Trophoblast cell (in vitro differentiated cells and primary cell): ENCODE measurements at places on chromosomes 2 and 18.
A peak's percentile ranks its signal among the peaks of the same experiment; 100 is the strongest.

GRCh38 chr2:30628341-30628740 is 178.9 kb downstream of the CAPN13 start:
- no peak for DNase-seq

DNA sequence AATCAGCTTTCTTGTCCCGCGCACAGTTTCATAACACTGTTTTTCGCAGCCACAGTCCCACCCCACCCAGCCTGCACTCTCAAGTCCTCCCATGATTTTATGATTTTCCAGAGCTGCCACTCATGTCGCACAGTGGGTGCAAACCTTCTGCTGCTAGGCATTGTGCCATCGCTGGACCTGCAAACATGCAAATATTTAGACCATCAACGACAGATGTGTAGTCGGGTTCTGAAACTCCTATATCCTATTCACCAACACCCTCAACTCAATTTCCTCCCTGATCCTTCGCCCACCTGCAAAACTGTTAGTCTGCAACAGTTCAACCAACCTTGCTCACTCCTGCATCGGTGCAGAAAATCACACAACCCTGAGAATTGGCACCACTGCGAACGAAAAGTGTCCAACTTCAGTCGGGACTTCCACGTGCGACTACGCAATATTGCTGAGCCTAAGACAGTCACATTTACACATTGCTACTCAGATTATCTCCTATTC is 871 bp upstream of the ALS2 start:
- DNase-seq: no peak

DNA sequence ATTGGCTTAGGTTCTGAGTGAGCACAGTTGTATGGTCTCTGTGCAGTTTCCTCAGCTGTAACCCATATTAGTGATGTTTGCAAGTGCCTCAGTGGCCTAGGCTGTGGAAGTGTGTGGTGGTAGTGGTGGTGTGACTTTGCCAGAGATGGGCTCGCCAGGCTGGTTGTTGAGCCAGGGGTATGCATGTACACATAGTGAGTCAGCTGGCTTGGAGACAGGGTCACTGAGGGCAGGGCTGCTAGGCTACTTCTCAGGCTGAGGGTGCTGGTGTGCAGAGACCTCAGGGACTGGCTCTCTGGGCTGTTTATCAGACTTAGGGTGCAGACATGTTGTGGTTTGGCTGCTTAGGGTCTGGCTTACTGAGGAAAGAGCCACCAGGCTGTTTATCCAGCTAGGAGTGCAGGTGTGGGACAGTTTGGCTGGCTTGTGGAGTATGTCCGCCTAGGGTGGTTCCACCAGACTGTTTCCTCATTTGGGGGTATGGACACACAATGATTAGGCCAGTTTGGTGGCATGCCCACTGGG is 15.0 kb downstream of the APLF start:
- DNase-seq: no peak

- DNase-seq: no peak
These were observed 20.8 kb downstream of the LHCGR start for GRCh38 chr2:48734576-48735303.

DNA sequence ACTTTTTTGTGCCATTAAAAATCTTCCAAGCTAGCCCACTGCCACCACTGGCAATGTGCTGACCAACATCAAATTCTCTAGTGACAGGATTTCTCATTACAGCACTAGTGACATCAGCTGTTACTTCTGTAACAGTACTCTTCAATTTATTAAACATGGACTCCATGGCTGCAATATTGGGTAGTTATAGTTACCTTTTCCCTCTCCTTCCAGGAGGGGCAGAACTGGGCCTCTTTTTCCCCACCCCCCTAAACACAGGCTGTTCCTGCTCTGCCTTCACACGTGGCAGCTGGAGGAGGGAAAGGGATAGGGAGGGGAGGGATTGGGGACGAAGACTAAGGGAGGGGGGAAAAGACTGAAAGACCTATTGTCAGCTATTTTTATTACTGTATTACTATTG is 38.1 kb downstream of the TRAK2 start:
- DNase-seq: no peak

DNA sequence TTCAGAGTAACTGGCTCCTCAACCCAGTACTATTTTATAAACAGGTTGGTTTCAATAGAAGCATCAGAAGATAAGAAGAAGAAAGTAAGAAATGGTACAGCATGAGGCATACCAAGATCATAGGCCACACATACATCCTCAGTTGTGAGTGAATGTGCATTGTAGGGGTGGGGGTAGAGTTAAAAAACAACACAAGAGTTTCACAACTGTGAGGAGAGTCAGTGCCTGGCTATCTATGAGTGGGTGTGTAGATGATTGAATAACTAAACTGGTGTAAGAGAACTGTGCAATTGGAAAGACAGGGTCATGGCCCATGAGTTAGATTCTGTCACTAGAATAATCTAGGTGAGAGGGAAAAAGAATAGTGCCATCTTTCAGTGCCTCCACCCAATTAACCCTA is 748.2 kb upstream of the ACVR2A start:
- DNase-seq: no peak

GRCh38 chr18:136433-136832 is 21.9 kb upstream of the USP14 start:
- no peak for DNase-seq

GRCh38 chr2:69773206-69773605 is 31.3 kb downstream of the ANXA4 start:
- peak; percentile 35 for DNase-seq

GRCh38 chr2:172172513-172173173 is 69.9 kb upstream of the DLX2 start:
- peak; percentile 63 for DNase-seq

- no peak for DNase-seq
These were observed 626.0 kb downstream of the ADCYAP1 start for GRCh38 chr18:1530650-1531049.

GRCh38 chr2:29463181-29463900 is 348.1 kb downstream of the CLIP4 start:
- peak; percentile 74 for DNase-seq

- DNase-seq: no peak
These were observed 12.0 kb downstream of the CCDC150 start for GRCh38 chr2:196651387-196652094.

DNA sequence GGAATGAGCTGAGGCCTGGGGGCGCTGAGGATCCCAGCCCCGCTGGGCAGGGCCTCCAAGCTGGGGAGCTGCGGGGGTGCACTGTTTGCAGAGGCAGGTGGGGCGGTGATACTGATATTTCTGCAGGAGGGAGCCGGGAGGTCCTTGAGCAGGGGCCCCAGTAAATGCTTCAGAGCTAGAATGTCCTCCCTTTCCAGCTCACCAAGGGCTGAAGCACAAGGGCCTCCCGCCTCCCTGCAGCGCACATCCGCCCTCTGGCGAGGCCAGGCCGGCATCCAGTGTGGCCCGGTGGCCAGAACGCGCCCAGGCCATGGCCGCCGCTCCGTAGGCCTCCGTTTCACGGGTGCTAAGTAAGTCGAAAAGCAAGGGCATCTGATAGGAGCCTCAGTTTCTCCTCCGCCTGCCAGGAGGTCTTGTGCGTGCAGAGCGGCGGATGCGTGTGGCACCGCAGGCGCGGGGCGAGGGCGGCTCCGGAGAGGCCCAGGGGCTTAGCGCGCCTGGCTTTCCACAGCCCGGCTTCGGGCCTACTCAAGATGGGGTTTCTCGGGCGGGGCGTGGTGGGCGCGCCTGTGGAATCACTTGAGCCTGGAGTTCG is 29.5 kb upstream of the CHMP1B start:
- DNase-seq: no peak

DNA sequence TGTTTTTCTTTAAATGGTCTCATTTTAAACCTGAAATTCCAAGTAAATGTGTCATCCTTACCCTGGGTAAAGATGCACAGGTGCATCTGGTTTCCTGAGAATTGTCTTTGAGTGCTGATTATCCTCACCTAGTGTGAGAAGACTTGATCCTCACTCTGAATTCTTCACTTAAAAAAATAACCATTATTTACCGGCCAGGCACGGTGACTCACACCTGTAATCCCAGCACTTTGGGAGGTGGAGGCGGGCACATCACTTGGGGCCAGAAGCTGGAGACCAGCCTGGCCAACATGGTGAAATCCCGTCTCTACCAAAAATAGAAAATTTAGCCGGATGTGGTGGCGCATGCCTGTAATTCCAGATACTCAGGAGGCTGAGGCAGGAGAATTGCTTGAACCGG is 9.9 kb upstream of the WNT6 start:
- DNase-seq: peak; percentile 18

- peak; percentile 45 for DNase-seq
These were observed 32.8 kb downstream of the TTC32 start for GRCh38 chr2:19868701-19869580.

DNA sequence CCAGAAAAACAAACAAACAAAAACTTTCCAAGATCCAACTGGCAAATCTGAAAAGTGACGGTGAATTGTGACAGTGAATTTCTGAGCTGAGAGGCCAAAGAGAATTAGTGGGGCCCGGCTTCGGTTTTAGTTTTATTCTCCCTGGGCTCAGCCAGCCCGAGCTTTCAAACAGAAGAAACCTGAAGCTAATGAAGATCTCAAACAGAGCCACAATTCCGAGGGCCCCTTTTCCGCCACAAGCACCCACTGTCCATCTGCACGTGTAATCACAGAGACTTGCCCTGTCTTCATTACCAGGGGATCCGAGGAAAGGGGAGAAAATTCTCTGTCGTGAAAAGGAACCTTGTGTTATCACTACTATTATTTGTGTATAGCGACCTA is 4.2 kb upstream of the ONECUT2 start:
- no peak for DNase-seq

GRCh38 chr2:222635295-222635694 is 20.6 kb downstream of the FARSB start:
- no peak for DNase-seq

- DNase-seq: peak; percentile 85
These were observed 8.9 kb upstream of the LTBP1 start for GRCh38 chr2:32937602-32938448.

DNA sequence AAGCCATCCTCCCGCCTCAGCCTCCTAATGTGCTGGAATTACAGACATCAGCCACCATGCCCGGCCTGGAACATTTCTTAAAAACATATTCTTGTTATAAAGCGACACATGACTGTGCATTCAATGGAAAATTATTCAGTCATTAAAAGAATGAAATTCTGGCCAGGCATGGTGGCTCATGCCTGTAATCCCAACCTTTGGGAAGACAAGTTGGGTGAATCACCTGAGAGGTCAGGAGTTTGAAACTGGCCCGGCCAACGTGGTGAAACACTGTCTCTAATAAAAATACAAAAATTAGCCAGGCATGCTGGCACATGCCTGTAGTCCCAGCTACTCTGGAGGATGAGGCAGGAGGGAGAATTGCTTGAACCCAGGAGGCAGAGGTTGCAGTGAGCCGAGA is 21.6 kb upstream of the RPRD1A start:
- DNase-seq: peak; percentile 50

DNA sequence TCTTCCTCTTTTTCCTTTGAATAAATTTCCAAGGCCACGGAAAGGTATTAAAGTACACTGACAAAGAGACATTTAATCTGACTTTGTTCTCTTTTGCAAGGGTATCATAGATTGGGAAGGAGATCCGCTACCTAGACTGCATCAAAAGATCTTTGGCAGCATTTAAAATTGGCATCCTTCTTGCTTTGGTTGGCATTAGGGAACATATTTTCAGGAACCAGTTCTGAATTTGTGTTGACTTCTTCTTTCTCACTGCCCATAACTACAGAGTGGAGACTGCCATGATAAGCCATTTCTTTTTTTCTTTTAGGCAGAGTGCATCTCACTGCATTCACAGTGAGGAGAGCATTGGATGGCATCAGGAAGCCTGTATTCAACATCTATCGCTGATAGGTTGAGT is 83.4 kb downstream of the DOCK10 start:
- no peak for DNase-seq

GRCh38 chr18:54284981-54285785 is 15.9 kb downstream of the POLI start:
- peak; percentile 66 for DNase-seq

GRCh38 chr2:226274143-226274542 is 525.5 kb downstream of the IRS1 start:
- no peak for DNase-seq

DNA sequence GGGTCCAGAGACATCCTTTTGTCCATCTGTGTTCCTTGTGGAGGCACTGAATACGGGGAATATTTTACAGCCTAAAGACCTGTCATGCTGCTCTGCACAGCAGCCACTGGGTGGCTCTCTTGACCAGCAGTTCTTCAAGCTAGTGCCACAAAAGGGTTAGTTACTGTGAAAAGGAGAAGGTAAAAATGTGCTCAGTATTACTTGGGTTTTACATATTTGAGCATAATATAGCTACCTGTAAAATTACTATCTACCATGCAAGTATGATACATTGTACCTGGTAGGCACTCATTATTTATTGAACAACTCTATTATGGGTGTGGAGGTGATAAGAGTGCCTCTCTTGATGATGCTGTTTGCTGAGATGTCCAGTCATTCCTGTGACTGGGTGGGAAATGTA is 23.6 kb downstream of the FZD5 start:
- DNase-seq: peak; percentile 75

GRCh38 chr2:120654381-120655134 is 81.1 kb upstream of the GLI2 start:
- DNase-seq: no peak

GRCh38 chr2:42547446-42548295 is 20.8 kb upstream of the MTA3 start:
- DNase-seq: no peak

DNA sequence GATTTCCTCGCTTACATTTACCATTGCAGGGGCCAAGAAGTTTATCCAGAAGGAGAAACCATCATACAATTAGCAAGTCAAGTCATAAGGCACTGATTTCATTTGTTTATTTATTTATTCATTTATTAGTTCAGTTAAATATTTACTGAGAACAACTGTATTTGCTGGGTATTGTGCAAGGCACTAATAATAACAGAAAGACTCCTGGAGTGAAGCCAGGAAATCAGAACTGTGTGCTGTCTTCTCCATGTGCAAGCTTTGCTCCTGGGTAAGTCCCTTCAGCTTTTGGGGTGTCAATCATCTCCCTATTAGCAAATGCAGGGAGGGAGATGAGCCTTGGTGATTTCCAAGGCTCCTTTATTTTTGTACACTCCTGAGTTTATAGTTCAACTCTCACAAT is 341.6 kb upstream of the MEIS1 start:
- no peak for DNase-seq

DNA sequence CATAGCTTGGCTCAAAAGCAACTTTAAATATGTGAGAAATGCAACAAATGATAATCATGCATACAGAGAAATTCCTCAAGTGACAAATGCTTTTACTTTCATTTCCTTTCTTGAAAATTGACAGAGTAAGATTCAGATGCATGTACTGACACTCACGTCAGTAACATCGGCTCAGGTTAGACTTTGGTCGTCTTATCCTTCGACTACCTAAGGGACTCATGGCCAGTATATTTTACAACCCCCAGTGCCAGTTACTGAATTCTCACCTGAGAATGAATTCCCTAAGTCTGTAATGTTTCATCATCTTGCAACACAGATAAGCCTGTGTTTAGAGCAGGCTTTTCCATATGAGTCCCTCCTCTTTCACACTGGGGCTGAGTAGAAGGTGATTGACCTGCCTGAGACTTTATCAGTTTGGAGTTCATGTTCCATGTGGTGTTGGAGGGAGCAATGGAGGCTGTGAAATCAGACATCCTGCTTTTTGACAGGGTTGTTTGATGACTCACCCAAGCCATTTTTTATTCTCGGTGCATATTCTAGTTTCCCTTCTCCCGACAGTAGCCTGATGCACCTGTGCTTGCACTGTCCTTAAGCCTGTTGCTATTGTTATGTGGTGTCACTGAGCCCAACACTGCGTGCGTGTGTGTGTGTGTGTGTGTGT is 30.5 kb upstream of the ATP8B1 start:
- DNase-seq: peak; percentile 68

- no peak for DNase-seq
These were observed 194.2 kb downstream of the ACKR3 start for GRCh38 chr2:236763857-236764256.
